ENCODE measurements at places on chromosomes 6 and 20. TPM values are rescaled to one million over a fixed set of nuclear protein-coding genes. Genes with fewer than 3 reads are reported as not detected.

GRCh38 chr20:41408156-41408794 lies 41.7 kb upstream of the EMILIN3 start:
- DNase-seq, result no peak

ACSS1 gene
- total RNA-seq, result 0.64 TPM

SLC22A3 gene
- total RNA-seq, result 8.6 TPM

DNA sequence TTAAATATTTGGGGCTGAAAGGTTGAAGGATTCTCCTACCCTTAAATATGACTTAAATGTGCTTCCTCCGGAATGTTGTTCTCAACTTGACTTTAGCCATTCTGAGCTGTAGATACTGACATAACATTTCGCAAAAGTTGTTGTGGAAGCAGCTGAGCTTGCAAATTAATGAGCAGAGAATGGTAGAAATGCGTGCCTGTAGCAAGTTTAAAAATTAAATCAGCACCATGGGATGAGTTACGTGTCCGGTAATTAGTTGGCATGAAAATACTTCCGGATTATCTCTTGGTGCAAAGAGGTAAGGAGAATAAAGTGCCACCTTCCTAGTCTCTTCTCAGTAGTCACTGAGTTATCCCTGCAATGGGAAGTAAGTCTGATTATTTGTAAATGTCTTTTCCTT lies 23.6 kb upstream of the PBOV1 start:
- DNase-seq, result no peak

- DNase-seq, result no peak
Measured at GRCh38 chr20:4038676-4039370, 23.5 kb upstream of the RNF24 start.

DNA sequence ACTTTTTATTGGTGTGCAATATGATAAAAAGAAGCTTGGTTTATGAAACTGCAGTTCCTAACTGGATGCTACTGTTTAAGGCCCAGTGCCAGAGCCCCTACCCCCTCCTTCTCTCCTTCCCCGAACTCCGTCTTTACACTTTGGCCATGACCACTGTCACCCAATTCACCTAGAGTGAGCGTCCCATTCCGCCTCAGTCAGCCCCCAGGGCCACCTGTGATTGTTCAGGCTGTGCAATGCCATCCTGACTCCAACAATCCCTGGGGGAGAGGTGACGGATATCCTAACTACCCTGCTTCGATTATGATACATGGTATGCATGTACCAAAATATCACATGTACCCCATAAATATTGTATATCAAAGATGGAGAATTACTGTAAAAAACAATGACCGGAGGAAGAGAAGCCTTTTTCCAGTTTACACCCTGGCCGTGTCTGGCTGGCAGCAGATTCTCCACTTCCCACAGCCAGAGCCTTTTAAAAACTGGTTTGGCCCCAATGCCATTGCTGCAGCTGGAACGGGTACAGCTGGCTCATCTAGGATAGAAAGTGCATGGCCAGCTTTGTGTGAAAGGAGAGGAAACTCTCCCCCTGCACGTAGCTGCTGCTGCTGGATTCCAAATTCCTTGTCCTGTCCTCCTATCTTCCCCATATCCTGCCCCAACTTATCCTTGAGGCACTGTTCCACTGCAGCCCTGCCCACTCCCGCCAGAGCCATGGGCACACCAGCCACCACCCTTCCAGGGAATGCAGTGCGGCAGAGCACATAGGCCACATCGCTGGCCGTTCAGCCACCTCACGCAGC lies 99.7 kb downstream of the JPH2 start:
- DNase-seq, result no peak

TAF11 gene
- 26.0 TPM for total RNA-seq

DNA sequence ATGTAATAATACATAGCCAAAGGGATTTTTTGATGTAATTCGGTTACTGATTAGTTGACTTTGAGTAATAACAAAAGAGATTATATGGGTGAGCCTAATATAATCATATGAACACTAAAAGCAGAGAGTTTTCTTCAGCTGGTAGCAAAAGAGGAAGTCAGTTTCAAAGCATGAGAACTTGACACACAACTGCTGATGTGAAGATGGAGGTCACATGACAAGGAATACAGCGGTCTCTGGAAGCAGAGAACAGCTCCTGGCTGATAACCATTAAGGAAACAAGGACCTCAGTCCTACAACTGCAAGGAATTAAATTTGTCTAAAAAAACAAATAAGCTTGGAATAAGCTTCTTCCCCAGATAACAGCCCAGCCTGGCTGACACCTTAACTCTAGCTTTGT lies 154.5 kb upstream of the PRND start:
- no peak for DNase-seq
